Right cardiac atrium (tissue), 5 donors: ENCODE measurements at places on chromosomes 5 and 9. TPM values are rescaled to one million over a fixed set of nuclear protein-coding genes. Genes with fewer than 3 reads are reported as not detected.

The IL13 gene
- total RNA-seq = not detected

The ZNF354C gene
- 5.3 TPM for total RNA-seq

The PKN3 gene
- 4.7 TPM for total RNA-seq

The CDX1 gene
- total RNA-seq = not detected

The EGFLAM gene
- total RNA-seq = 4.5 TPM

The SMIM33 gene
- total RNA-seq = not detected

DNA sequence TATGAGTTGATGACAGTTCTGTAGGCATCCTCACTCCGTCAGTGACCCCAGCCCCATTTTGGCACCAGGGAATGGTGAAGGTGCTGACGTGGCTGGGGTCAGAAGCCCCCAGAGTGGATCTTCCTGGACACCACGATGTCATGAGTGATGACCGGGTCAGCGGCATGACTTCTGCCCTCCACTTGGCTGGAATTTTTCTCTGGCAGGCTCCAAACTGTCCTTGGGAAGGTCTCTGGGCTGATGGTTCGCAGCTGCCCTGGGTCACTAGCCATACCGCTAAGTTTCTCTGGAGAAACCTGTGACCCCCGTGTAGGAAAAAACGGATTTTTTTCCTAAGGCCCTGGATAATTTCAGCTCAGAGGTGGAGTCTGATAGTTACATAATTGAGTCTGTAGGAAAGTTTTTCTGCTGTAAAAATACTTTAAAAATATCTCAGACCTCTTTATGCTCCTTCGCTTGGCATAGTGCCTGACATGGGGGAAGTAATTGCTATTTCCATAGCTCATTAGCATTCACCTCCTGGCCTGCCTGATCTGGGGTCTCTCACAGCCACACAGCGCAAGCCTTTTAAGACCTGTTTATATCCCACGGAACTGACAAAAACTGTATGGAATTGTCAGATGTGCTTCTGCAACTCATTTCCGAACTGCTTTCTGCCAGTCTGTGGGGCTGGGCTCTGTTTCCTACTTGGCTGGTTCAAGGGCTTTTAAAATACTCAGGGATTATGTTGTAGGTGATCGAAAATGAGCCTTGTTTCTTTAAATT is 69.2 kb downstream of the ANGPTL2 start:
- DNase-seq = peak; percentile 64

- DNase-seq = no peak
Measured at GRCh38 chr5:50328193-50328729, 112.8 kb downstream of the EMB start.

DNA sequence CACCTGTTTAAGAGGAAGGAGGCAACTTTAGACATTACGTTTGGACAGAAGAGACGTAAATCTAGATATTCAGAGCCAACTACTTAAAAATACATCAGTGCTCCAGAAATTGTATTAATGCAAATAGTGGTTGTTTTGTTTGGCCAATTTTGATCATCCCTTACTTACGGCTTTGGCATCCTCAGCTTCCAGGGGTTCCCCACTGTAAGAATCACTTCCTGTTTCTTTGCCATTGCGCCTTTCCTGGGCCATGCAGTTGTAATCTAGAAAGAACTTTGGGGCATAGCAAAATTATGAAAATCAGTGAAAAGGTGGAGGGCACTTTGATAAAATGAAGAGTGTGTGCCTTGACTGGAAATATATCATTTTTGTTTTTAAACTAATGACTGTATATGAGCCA is 537.2 kb upstream of the TLE4 start:
- no peak for DNase-seq

DNA sequence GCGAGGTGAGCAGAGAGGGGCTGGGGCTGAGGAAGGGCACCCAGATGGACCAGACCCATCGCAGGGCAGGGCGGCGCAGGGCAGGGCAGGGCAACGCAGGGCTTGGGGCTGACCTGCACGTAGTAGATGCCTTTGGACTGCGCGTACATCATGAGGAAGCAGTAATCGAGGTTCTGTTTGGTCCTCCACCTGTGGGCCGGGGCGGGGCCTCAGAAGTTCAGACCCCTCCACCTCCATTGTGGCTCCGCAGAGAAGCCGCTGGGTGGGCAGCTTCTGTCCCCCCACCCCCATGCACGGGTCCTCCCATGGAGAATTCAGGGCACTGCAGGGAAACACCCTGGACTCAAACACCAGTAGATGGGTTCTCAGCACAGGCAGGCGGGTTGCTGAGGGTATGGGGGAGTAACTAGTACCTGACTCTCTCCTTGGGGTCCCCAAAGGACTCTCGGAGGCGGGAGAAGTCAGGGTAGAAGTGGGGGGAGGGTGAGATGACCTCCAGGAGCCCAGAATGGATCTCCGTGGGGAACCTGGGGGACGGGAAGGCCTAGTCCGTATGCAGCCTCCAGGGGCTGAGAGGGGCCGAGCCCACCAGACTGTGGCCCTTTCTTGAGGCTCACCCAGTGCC is 6.4 kb downstream of the LTC4S start:
- no peak for DNase-seq

The TXNDC8 gene
- not detected for total RNA-seq

The PARP8 gene
- 11.6 TPM for total RNA-seq
